T-helper 17 cell (primary cell): ENCODE measurements at places on chromosomes 2 and 18.
A peak's percentile ranks its signal among the peaks of the same experiment; 100 is the strongest.

- peaks cover 10% of the 10 kb centered on the region for H3K27me3 ChIP-seq
- H3K4me1 ChIP-seq: no peaks in the 10 kb centered on the region
- no peak overlapping the region for H3K27ac ChIP-seq
- H3K36me3 ChIP-seq: no peaks in the 10 kb centered on the region
These were observed 6.8 kb downstream of the SLC38A11 start for GRCh38 chr2:164948540-164948939.

DNA sequence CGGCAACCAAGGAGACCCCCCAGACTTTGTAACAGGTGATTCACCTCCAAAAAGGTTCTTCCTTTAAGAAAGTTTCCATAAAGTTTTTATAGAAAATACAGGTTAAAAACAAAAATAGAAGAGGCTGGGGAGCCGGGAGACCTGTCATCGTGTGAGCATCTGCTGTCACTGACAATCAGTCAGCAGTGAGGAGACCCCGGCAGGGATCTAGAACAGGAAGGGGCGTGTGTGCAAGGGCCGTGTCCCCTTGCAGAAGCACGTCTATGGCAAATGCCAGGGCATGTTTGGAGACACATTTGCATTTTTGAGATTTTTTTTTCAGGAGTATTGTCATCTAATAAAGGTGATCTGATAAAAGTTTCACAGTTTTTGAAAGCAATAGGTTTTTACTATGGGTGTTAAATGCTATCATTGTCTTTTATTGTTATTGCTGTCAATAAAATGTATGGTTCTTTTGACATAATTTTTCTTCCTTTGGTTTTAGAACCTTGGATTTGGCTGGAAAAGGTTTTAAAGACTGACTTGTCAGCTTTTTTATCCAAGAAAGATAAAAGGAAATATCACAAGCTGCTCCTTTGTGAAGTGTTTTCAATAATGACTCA lies 52.1 kb downstream of the MTCL1 start:
- no peaks in the 10 kb centered on the region for H3K27me3 ChIP-seq
- no peak for DNase-seq
- no peaks in the 10 kb centered on the region for H3K36me3 ChIP-seq
- H3K4me1 ChIP-seq: peaks cover 41% of the 10 kb centered on the region
- no peak overlapping the region for H3K27ac ChIP-seq
- H3K4me3 ChIP-seq: peak overlapping the region; percentile 21

DNA sequence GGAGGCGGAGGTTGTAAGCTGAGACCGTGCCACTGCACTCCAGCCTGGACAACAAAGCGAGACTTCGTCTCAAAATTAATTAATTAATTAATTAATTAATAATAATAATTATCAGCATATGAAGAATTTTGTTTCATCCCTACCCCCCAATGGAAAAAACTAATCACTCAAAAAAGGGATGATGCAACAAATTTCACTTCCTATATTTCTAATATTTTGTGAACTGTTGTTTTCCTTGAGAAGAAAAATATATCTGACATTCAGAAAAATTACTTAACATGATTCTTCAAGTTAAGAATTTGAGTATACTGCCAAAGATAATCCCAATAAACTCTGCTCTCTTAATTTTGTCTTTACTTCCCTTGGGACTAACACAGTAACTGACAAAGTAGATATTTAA lies 28.1 kb downstream of the EXOC6B start:
- peaks cover 15% of the 10 kb centered on the region for H3K4me1 ChIP-seq
- no peaks in the 10 kb centered on the region for H3K27me3 ChIP-seq
- no peak overlapping the region for H3K4me3 ChIP-seq
- no peak for DNase-seq
- peaks cover 3% of the 10 kb centered on the region for H3K36me3 ChIP-seq
- H3K27ac ChIP-seq: no peak overlapping the region

- DNase-seq: no peak
- H3K27me3 ChIP-seq: peaks cover 7% of the 10 kb centered on the region
- no peaks in the 10 kb centered on the region for H3K4me1 ChIP-seq
- H3K36me3 ChIP-seq: no peaks in the 10 kb centered on the region
- H3K27ac ChIP-seq: no peak overlapping the region
These were observed 52.0 kb upstream of the CALCRL start for GRCh38 chr2:187499941-187500532.

DNA sequence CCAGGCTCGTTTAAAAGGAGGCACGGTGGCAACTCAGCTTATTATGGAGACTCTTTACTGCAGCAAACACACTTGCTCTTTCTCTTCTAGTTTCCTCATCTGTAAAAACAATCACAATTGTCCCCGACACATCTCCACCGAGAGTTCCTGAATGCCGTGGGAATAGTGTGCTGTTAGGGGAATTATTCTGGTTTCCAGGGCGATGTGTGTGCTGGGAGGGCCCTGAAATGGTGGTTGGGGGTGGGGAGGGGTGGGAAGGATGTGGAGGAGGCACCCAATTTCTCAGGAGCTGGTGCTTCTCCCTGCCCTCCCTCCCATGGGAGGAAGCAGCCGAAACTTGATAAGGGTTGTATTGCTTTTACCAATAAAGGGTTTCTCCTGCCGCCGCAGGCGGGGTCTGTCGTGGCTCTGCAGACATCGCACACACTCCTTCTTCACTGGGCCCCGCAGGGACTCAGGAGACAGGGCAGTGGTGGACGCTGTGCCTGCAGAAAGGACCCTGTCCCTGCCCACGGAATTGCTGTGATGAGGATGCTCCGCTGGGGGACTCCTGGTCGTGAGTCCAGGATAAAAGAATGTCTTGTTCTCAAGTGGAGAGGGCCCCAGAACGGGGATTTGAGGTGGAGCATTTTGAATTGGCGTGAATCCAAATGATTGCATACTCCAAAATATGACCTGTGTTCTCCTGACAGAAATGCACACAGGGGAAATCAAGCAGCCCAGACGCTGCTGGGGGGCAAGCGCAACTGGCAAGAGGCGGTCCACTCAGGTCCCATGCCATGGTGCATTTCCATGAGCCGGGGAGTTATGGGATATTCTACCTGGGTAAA lies 119.2 kb downstream of the ACKR3 start:
- no peak overlapping the region for H3K4me3 ChIP-seq
- H3K27me3 ChIP-seq: peaks cover 65% of the 10 kb centered on the region
- DNase-seq: no peak
- no peak overlapping the region for H3K27ac ChIP-seq
- H3K4me1 ChIP-seq: peaks cover 5% of the 10 kb centered on the region
